Stimulated activated CD4-positive, alpha-beta T cell treated with anti-CD3 and anti-CD28 coated beads, Interleukin-4, amount 100 ng/mL, for 48 hours (primary cell): ENCODE measurements at places on chromosomes 6 and 20.

DNA sequence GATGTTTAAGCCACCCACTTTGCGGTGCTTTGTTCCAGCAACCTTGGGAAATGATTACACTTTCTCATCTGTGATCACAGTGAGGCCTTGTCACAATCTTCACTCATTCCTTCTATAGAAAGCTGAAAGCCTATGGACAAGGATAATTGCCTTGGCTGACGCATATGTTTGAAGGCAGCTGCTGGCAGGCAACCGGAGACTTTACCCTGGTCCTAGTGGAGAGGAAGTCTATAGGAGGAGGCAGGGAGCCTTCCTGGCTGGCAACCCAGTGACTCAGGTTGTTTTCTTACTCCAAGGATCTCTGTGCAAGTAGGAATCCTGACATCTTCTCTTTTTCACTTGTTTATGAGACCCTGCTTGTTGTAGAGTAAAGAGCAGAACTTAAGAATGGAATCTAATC lies 34.1 kb upstream of the ESR1 start:
- no peak for DNase-seq

DNA sequence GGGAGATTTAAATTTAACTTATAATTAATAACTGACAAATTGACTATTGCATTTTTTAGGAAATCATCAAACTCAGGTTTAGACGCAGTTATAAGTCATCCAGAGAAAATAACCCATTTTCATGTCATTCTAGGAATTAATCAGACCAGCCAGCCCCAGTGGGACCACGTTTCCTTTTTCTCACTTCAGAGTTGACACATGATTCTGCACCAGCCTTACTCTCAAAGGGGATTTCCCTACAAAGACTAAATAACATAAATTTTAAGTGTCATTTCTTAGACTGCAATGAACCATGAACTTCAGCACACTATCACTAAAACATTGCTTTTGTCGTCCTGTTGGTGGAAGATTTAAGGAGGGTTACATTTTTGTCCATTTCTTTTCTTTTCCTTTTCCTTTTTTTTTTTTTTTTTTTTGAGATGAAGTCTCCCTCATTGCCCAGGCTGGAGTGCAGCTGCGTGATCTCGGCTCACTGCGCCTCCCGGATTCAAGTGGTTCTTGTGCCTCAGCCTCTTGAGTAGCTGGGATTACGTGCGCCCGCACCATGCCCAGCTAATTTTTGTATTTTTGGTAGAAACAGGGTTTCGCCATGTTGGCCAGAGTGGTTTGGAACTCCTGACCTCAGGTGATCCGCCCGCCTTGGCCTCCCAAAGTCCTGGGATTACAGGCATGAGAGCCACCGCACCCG lies 3.6 kb downstream of the IPCEF1 start:
- peak; percentile 21 for DNase-seq

DNA sequence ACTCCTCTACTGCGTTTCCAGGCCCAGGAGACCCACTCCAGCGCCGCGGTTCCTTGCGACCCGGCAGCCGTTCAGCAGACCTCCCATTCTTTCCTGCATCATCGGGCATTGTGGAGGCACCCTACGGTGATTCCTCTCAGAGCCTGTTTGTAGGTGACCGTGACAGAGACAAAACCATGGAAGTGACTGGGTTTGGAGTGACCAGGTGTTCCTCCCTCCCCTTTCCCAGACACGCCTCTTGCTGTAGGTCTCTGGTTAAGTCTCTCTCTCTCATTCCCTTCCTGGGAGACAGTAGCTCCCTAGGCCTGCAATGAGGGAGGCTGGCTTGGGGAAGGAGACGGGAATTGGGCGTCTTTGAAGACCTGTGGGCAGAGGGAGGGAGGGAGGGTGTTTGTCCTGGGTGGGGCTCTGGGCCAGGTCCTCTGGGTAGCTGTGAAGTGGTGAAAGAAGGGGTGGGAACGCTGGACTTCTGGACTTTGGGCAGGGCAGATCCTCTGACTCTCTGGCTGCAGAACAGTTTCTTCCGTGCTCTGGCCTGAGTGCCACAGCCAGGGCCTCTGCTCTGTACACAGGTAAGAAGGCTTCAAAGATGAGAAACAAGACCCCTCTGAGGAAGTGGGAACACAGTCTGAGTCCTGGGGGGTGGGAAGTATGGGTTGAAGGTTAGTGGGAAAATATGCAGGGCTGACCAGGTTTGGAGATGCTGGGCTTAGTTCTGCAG lies 763 bp downstream of the KLC4 start:
- DNase-seq = no peak

DNA sequence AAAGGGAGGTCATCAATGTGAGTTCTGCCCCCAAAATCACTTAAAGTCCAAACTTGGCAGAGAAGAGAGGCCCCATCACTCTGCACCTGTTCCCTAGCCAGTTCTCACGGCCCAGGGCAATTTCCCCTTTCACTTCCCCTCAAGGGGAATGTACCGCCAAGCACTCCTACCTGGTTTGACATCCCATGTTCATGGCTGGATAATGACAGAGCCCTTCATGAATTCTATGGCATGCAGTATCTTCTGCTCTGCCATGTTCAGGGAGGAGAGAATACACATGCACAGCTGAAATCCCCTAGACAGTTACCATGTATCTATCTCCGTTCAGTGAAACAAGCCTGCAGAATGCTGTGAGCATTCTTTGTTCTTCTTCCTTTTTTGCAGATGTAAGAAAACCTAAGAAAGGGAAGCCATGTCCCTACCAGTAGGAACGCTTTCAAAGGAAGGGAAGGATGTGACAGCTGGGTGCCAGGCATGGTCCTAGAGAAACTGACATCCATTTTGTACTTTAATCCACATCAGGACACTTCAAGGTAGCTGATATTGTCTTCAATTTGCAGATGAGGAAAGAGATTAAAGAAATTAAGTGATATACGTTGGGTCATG lies 79.8 kb upstream of the ARID1B start:
- DNase-seq = no peak

GRCh38 chr20:45340951-45341350 lies 7.3 kb downstream of the SDC4 start:
- DNase-seq = no peak
